Foreskin keratinocyte (primary cell): ENCODE measurements at places on chromosomes 11 and 22. TPM values are rescaled to one million over a fixed set of nuclear protein-coding genes. Genes with fewer than 3 reads are reported as not detected.

GRCh38 chr22:19068784-19069271 is 53.4 kb downstream of the DGCR2 start:
- no peak for DNase-seq

OR10A2 gene
- not detected in 2 replicates for total RNA-seq

DNA sequence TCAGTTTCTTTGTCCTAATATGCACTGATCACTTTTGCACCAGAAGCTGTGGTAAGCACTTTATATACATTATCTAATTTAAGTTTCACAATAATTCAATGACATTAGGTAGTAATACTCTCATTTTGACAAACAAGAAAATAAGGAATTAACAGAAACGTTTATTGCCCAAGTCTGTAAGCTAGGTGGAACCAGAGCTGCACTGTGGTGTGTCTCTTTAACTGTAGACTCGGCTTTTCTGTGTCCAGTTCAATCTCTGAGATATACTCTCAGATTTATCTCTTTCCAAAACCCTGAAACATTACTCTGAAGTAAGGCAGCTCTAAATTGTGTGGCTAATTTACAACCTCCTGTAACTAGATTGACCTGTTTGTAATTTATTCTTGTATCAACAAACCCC is 101.1 kb downstream of the MUC15 start:
- no peak for DNase-seq

- DNase-seq = no peak
These were observed 168.1 kb downstream of the BARX2 start for GRCh38 chr11:129543515-129544290.

- DNase-seq = no peak
These were observed 203.4 kb downstream of the LRRC4C start for GRCh38 chr11:41256041-41256440.

DNA sequence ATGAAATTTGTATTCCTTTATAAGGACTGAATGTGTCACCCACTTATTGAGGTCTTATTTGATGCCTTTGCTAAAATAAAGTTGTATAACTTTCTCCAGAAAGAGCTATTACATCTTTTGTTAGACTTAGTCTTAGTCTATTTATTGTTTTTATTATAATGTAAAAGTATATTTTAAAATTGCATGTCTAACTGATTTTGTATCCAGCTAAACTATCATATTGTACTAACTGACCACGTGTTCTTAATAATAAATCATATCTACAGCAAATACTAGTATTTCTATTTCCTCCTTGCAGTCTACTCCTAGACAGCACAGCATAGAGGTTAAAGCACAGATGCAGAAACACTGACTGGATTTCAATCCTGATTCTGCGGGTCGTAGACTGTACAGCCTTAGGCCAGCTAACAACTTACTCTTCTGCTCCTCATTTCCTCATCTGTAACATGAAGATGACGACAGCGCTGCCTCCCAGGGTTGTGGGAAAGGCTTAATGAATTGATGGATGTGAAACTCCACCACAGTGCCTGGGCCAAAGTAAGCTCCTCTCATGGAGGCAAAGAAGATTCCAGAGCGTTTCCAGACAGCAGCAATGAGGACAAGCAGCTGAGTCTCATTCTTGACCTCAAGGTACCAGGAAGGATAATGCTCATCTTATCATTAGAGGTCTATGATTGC is 13.2 kb downstream of the IFITM10 start:
- DNase-seq = no peak

OR51B5 gene
- total RNA-seq = not detected in 2 replicates

RASGRP2 gene
- total RNA-seq = 0.14 and 0.31 TPM in 2 replicates

DNA sequence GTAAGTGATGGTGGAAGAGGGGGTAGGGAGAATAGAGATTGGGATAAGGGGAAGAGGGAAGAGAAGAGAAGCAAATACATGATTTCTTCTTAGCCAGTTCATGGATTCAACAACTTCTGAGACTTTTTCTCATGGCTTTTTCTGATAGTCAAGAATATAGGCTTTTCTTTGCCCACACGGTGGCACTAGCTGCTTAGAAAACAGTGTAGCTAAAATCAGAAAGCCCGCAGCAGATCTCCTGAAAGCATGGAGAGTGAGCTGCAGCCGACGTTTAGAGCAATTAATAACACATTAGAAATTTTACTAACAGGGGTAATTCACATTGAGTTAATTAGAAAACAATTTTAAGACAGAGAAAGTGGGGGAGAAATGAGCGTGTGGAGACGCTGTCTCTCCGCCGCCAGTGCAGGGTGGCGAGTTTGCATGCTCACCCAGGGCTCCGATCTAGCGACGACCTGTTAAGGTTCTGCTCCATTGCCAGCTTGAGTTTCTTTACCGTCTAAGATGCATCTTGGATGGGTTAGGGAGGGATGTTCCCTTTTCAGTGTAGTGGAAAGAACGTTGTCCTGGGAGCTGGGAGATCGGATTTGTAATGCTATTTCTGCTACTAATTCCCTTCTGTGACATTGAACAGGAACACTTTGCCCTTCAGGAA is 3.3 kb upstream of the RAG1 start:
- DNase-seq = peak; percentile 49

- DNase-seq = no peak
These were observed 6.7 kb downstream of the SLC22A12 start for GRCh38 chr11:64597671-64598101.

- DNase-seq = peak; percentile 94
These were observed 14.7 kb upstream of the PISD start for GRCh38 chr22:31676700-31677099.

KRTAP5-2 gene
- total RNA-seq = not detected in 2 replicates

- no peak for DNase-seq
These were observed 991 bp upstream of the SLCO2B1 start for GRCh38 chr11:75149766-75150465.
